Aorta (tissue), 5 donors: ENCODE measurements at places on chromosomes 5 and 9. TPM values are rescaled to one million over a fixed set of nuclear protein-coding genes. Genes with fewer than 3 reads are reported as not detected.

The KIF27 gene
- 8.0 TPM for total RNA-seq

The KYAT1 gene
- total RNA-seq = 7.5 TPM

The CBY3 gene
- total RNA-seq = not detected

DNA sequence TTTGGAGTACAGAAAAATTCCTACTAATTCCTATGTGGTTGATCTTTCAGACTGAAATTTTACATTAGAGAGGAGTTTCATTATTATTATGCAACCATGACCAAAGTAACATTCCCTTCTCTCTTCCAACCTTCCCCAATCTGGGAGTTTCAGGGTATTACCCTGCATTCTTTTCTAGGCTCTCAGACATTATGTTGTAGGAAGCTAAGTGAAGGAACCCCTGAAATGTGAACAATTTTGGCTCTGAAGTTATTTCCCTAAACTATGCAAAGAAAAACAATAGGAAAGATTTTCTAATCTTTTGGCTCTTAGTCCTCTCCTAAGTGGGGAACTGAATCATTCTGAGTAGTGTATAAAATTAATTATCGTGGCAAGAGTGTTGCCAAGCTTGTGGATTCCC lies 63.3 kb upstream of the ZFAND5 start:
- no peaks in the 10 kb centered on the region for H3K36me3 ChIP-seq
- H3K27me3 ChIP-seq = no peaks in the 10 kb centered on the region
- DNase-seq = no peak
- H3K4me3 ChIP-seq = no peak overlapping the region
- H3K27ac ChIP-seq = no peak overlapping the region
- H3K4me1 ChIP-seq = no peaks in the 10 kb centered on the region

DNA sequence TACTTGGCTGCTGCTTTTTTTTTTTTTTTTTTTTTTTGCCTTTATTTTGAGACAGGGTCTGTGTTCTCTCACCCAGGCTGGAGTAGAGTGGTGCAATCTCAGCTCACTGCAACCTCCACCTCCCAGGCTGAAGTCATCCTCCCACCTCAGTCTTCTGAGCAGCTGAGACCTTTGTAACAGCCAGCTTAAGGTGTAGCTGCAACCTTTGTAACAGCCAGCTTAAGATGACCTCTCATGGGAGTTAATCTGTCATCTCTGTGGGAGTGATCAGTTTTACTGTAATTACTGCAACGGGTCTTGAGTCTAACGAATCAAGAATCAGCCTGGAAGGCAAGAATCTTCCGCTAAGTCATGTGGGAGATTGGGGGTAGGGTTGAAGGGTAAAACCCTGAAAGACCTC lies 31.6 kb upstream of the SNX2 start:
- no peak overlapping the region for H3K4me3 ChIP-seq
- no peak for DNase-seq

GRCh38 chr5:155140646-155141045 lies 127.1 kb downstream of the KIF4B start:
- H3K27me3 ChIP-seq = no peaks in the 10 kb centered on the region
- H3K27ac ChIP-seq = no peak overlapping the region
- H3K36me3 ChIP-seq = no peaks in the 10 kb centered on the region
- H3K4me3 ChIP-seq = no peak overlapping the region
- H3K4me1 ChIP-seq = peaks cover 2% of the 10 kb centered on the region

- H3K36me3 ChIP-seq = no peaks in the 10 kb centered on the region
- DNase-seq = no peak
- no peak overlapping the region for H3K4me3 ChIP-seq
- no peak overlapping the region for H3K27ac ChIP-seq
- H3K27me3 ChIP-seq = no peaks in the 10 kb centered on the region
Measured at GRCh38 chr9:130036099-130036498, 6.9 kb downstream of the FNBP1 start.

DNA sequence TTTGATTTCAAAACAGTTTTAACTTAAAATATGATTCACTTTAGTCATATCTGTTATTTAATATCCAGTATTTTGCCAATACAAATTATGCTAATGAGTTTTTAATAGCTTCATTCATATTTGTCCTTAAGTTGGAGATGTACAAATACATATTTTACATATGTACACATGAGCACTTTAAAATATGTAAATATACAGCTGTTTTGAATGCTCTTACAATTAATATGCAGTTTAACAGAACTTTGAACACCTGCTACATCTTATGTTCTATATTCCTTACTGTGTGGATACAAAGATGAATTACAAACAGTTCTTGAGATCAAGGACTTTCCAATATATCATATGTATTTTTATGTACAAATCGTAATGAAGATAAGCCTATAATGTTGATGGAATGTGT lies 74.0 kb downstream of the CHSY3 start:
- H3K4me1 ChIP-seq = peaks cover 2% of the 10 kb centered on the region
- no peak overlapping the region for H3K27ac ChIP-seq
- no peaks in the 10 kb centered on the region for H3K27me3 ChIP-seq
- no peak for DNase-seq
- no peak overlapping the region for H3K4me3 ChIP-seq

DNA sequence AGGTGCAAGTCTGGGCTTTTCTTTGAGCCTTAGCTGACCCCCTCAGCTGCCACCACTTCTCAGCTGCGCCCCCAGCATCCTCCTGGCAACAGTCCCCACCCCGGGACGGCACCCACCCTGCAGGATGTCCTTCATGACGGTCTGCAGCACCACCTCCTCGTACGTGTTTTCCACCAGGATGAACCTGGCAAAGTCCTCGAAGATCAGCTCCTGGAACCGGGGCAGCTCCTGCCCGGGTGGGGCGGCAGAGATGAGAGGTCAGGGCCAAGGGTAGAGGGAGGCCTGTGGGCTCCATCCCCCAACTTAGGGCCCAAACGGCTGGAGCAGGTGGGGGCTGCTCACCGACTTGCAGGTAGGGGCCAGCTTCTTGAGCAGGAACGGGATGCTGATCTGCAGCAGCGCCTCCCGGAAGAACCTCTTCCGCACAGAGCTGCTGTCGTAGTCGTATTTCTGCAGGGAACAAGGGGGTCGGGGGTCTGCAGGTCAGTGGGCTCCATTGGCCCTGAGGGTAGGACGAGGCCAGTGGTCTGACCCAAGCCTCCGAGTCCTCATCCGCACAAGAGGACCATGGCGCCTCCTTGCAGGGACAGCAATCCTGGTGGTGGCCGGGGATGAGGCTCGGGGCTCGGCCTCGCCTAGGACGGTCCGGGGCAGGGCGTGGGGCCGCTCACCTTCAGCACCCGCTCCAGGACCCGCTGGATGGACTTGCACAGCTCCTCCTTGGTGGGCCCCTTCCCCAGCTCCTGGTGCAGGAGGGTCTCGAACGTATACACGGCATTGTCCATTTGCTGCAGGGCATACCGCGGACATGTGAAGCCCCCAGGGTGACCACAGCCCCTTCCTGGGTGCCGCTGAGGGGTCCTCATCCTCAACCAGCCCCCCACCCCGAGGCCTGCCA lies 56.7 kb downstream of the LRSAM1 start:
- DNase-seq = no peak
- H3K27ac ChIP-seq = no peak overlapping the region
- H3K4me1 ChIP-seq = no peaks in the 10 kb centered on the region
- no peaks in the 10 kb centered on the region for H3K36me3 ChIP-seq

- no peak overlapping the region for H3K4me3 ChIP-seq
- no peaks in the 10 kb centered on the region for H3K36me3 ChIP-seq
- no peaks in the 10 kb centered on the region for H3K27me3 ChIP-seq
- H3K27ac ChIP-seq = no peak overlapping the region
- no peaks in the 10 kb centered on the region for H3K4me1 ChIP-seq
Measured at GRCh38 chr9:136251264-136252115, 5.9 kb upstream of the QSOX2 start.
